Activated CD8-positive, alpha-beta T cell treated with anti-CD3 and anti-CD28 coated beads for 36 hours (primary cell): ENCODE measurements at places on chromosomes 2 and 18.

GRCh38 chr18:32183503-32183902, 6.3 kb upstream of the MEP1B start:
- DNase-seq: no peak

DNA sequence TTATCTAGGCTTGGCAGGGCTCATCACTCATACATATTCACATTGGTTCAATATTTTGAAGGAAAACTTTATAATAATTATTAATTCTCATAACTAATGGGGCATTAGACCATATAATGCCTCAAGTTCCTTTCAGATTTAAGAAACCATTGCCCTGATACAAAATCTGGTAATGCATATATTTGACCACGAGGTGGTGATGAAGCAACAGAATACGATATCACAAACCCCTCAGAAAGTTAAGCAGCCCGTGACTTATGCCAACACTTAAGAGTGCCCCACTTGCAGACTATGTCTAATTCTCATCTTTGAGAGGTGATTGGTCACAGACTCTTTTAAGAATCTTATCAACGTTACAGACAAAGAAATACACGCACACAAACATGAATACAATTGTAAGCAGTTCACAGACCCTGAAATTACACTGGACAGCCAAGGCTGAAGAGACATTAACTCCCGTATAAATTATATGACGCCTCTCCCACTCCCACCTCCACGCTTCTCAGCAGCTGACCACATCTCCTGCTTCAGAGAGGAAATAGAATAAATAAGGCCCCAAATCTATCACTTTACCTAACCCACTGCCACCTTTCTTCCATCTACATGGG, 20.7 kb upstream of the DNAH6 start:
- DNase-seq: peak; percentile 37

DNA sequence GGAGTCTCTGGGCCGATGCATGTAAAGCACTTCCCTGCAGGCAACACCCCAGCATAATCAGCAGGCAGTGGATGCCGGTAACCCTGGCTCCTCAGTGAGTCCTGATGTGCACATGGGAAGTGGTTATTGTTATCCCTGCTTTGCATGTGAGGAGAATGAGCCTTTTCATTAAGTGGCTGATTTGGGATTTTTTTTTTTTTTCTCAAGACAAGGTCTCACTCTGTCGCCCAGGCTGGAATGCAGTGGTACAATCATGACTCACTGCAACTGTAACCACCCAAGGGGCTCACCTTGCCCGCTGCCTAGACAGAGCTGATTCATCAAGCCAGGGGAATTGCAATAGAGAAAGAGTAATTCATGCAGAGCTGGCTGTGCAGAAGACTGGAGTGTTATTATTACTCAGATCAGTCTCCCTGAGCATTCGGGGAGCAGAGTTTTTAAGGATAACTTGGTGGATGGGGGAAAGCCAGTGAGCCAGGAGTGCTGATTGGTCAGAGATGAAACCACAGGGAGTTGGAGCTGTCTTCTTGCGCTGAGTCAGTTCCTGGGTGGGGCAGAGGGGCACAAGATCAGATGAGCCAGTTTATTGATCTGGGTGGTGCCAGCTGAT, 95.4 kb downstream of the SOCS6 start:
- peak; percentile 5 for DNase-seq

GRCh38 chr2:236223675-236224074, 40.5 kb downstream of the ASB18 start:
- DNase-seq: no peak

DNA sequence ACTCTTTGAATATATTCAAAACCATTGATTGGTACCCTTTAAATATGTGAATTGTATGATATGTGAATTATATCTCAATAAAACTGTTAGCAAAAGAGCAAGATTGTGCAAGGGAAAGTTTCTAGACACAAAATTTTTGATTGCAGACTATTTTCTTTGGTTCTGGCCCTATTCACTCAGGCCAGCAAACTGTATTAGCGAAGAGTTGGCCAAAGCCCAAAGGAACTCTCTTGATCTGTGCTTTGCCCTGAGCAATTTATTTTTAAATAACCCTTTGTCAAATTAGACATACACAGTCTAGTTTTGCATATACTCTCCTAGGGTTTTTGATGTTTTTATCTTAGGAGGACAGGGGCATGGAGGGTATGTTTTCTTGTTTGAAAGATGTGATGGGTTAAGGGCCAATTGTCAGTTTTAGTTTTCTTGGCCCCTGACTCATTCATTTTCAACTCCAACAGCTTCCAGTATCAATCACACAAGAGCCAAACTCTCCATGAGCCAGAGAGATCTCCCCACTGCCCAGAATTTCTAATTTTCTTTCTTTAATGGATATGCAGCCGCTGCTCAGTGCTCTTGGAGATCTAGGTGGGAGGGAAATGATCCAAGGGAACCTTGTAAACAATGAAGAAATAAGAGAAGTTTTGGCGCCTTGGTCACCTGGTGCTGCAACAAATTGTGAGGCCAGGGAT, 231.5 kb downstream of the SRBD1 start:
- no peak for DNase-seq

DNA sequence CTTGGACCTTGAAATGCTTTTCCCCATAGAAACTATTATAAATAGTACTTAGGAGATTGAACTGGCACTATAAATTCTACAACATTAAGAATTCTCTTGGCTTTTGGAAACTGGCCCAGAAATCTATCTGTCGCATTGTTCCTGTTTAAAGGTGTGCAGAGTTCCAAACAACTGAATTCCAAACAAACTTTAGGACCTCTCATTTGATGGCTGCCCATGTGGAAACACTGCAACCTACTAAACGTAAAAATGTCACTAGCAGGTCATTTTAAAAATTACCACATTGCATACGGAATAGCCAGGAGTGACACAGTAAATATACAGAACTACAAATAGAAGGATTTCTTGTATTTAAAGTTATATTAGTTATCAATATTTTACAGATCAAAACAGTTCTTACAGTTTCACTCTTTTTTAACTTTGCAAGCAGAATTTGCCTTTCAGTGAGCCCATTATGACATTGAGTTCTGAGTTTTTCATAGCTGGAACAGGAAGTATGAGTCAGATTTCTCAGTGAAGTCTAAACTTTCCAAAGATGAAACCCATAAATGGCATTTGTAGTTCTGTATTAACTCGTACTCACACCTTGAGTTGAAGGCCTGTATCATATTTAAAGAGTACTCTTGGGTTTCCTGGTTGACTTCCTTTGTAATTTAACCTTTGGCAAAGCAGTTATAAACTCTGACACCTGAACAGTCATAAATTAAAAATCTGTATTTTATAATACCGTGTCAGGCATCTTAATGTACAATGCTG, 142.3 kb upstream of the BOD1L2 start:
- no peak for DNase-seq

DNA sequence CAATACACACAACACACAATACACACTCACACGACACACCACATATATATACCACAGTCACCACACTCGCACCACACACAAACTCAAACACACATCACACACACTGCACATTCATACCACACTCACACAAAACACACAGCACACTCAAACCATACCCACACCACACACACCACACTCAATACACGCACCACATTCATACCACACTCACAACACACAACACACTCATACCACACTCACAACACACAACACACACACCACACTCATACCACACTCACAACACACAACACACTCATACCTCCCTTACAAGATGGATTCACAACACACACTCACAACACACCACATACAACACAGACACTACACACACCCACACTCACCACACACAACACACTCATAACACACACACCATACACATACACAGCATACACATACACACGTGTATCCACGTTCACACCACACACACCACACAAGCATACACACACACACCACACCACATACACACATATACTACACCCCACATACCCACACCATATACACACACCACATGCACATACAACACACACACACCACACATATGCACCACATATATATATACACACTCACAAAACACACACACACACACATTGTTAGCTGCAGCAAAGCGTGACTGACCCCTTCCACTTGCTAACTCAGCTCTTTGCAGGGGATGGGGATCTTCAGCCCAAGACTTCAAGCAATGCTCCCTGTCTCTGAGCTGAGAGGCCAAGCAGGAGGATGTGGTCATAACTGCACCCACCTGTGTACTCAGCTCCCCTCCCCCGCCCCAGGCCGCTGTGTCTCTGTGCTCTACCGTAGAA, 59.0 kb downstream of the SDC1 start:
- peak; percentile 53 for DNase-seq

DNA sequence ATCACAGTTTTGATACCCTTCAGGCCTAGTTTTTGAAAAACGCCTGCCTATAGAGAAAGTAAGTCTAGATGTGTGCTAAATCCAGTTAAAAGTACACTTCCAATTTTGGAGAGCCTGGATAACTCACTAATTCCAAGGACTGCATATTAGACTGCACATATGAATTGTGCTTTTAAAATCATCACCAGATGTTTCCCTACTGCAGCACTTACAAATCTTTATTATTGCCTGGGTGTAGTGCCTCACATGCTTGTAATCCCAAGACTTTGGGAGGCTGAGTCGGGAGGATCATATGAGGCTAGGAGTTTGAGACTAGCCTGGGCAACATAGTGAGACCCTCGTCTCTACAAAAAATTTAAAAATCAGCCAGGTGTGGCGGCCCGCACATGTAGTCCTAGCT, 35.9 kb upstream of the HTR2B start:
- DNase-seq: no peak

DNA sequence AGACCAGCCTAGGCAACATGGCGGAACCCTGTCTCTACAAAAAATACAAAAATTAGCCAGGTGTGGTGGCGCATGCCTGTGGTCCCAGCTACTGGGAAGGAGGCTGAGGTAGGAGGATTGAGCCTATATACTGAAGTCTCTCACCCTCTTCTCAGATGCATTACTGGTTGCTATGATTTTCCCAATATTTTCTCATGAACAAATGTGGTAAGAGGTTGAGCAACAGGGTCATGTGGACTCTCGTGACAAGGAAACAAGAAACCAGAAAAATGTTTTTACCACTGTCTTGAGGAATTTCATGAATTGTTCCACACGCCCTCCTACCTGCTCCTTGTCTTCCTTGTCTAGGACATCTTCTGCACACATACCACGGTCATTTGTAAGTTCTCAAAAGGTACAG, 12.4 kb downstream of the LMAN2L start:
- DNase-seq: no peak

DNA sequence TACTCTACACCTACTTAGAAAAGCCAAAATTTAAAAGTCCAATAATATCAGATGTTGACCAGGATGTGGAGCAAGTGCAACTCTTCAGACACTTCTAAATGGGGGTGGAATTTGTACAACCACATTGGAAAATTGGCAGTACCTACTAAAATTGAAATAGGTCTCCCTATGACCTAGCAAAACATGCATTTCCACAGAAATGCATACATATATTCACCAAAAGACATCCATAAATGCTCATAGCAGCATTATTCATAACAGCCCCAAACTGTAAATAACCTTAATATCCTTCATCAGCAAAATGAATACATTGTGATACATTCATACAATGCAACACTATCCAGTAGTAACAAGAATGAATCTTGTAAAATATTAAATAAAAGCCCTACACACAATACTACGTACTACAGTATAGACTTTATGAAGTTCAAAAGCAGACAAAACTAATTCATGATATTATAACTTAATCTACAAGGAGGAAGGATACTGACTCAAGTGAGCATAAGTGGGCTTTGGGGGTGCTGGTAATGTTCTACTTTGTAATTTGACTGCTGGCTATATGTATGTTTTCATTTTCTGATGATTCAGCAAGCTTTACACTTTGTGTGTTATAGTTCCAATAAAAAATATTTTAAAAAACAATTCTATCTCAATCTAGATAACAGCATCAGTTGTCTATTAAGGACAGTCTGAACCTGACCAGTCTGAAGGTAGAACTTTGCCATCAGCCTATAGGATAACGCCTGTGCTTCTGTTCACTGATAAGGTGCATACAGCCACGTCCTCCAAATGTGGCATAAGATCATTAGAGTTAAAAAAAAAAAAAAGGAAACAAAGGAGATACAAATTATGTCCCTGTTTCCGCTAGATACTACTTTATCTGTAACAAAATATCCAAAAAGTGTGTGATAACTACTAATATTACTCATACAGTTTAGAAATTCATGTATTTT, 6.6 kb upstream of the TNFRSF11A start:
- DNase-seq: no peak

GRCh38 chr2:118151831-118152230, 63.6 kb downstream of the INSIG2 start:
- no peak for DNase-seq

DNA sequence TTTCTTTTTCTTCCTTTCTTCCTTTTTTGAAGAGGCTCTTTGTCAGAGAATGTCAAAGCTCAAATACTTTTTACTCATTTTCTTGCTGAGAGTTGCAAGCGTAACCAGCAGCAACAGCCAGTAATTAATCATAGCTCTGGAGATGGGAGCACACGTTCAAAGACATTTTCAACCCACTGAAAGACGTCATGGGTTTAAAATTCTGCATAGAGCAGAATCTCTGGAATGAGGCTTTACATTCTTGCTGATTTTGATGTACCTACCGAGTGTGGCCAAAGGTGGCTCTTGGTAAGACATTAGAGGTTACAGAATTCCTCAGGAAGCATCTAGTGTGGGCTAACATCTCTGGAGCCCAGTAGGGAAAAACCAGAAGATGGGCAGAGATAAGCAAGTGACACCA, 292.5 kb downstream of the MTX2 start:
- no peak for DNase-seq

DNA sequence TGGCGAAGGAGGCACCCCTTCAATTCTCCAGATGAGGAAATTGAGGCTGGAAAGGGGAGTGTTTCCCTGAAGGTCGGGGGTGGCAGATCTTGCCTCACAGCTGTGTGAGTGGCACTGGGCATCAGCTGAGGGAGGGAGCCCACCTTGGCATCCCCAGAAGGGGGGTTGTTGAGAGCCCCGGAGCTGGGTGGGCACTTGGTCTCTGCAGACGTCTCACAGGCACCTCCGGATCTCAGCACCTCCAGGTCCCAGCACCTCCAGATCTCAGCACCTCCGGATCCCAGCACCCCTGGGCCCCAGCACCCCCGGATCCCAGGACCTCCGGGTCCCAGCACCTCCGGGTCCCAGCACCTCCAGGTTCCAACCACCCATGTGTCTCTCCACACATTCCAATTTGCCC, 137.9 kb downstream of the NFATC1 start:
- DNase-seq: no peak

- no peak for DNase-seq
Measured at GRCh38 chr2:113218283-113219091, 44.7 kb downstream of the PSD4 start.

DNA sequence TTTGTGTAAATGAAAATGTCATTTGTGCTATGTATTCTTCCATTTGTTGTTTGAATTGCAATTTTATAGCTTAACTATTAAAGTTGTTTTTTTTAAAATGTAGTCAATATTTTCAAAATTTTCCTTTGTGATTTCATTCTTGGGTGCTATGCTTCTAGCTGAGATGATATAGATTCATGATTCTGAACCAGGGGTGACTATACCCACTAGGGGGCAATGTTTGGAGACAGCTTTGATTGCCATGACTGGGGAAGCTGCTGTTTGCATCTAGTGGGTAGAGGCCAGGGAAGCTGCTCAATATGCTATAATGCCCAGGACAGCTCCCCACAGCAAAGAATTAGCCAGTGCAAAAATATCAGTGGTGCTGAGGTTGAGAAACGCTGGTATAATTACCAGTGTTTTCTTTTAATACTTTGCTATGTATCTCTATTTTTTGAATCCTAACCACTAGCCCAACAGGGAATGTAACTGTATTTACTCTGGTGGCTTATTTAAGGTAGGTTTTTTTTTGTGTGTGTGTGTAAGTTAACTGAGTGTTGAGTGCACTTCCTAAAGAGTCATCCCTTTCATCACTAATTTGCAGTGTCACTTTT, 99.7 kb downstream of the MEP1B start:
- peak; percentile 47 for DNase-seq
